CD4-positive, alpha-beta T cell treated with Interleukin-6 at 100 ng/mL for 8 hours (primary cell): ENCODE measurements at places on chromosomes 6 and 20.

GRCh38 chr20:19880256-19881079, 122.4 kb downstream of the RIN2 start:
- DNase-seq, result no peak

- no peak for DNase-seq
These were observed 14.7 kb downstream of the CLDN20 start for GRCh38 chr6:155278319-155279049.

- DNase-seq, result no peak
These were observed 109.2 kb upstream of the PHACTR3 start for GRCh38 chr20:59495166-59495565.

GRCh38 chr6:167825332-167826229, 1.1 kb upstream of the AFDN start:
- DNase-seq, result no peak

DNA sequence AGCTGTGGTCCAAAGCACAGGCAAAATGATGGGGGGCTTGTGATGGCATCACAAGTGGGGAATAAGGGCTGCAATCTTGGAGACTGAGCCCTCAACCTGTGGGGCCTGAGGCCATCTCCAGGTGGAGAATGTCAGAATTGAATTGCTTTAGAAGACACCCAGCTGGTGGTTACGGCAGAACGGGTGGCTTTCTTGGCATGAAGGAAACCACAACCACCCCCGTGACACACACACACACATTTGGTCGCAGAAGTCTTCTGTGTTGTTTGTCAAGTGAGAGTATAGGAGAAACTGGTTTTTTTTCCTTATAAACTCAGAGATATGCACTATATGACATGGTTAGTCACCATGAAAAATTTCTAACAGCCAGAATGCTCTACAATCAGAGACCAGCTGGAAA, 139.5 kb upstream of the CDH4 start:
- DNase-seq, result no peak

DNA sequence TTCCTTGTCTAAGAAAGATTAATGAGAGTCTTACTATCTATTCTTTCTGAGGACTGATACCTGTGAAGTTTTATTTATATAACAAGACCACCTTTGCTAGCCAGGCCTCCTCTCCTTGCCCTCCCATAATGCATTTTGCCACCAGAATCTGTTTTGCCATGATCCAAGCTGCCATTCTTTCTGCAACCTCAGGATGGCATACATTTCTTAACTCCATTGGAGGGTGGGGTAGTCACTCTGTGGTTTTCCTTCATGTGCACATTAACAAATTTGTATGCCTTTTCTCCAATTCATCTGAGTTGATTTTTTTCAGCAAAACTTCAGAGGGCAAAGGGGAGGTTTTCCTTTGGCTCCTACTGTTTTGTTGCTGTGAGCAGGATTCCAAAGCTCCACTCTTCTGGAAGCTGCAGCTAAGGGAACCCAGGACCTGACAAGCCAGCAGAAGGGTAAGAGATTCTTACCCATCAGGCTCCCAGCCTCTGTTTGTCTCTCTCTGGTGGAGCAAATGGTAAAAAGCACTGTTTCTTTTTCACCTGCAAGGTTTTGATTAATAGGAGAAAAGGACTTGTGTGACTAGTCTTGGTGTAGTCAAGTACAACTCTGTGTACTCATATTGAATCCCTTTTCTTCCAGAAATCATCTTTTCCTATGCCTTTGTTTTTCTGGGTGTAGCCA, 26.2 kb upstream of the ENPP4 start:
- DNase-seq, result no peak

GRCh38 chr6:68040780-68041179, 594.3 kb upstream of the ADGRB3 start:
- no peak for DNase-seq

DNA sequence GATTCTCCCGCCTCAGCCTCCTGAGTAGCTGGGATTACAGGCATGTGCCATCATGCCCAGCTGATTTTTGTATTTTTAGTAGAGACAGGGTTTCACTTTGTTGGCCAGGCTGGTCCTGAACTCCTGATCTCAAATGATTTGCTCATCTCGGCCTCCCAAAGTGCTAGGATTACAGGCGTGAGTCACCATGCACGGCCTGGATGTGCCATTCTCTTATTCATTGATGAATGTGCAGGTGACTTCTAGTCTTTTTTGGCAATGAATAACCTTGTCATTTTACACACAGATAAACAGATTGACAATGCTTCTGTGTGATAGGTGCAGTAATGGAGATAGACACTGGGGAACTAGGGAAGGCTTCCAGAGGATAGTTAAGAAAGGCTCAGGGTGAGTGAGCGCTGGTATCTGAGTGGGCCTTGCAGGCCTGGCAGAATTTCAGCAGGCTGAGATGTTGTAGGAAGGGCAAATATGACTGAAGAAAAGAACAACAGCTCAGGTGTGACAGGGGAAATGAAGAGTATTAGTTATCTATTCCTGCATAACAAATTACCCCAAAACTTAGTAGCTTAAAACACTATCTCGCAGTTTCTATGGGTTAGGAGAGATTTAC, 23.3 kb downstream of the PPARD start:
- DNase-seq, result no peak

GRCh38 chr6:37038292-37039198, 33.1 kb downstream of the FGD2 start:
- no peak for DNase-seq

DNA sequence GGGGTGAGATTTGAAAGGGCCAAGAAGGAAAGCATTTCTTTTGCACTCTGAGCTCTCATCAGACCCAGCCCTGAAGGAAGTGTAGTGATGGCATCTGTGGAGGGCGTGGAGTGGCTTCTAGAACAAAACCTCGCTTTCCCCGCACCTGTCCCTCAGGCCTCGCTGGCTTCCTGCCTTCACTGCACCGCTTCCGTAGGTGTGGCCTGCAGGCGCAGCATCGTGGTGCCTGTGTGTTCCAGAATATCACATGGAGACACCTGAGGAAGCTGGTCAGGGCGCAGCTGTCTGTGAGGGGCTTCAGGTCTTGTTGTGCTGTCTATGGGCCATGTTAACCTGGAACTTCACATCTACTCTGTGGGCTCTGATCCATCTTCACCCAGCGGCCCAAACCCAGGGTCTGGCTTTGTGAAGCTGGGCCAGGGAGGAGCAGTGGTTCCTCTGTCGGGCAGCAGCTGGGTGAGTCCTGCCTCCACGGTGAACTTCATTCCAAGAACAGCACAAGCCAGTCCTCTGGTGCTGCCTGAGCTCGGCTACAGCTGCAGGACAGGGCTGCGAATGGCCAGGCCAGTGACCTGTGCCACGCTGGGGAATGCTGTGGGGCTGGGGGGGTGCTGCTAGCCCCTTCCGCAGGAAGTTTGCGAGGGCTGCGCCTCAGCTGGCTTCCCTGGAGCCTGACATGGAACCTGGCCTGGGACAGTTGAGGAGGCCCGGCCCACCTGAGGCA, 40.9 kb downstream of the DSTN start:
- DNase-seq, result peak; percentile 83

DNA sequence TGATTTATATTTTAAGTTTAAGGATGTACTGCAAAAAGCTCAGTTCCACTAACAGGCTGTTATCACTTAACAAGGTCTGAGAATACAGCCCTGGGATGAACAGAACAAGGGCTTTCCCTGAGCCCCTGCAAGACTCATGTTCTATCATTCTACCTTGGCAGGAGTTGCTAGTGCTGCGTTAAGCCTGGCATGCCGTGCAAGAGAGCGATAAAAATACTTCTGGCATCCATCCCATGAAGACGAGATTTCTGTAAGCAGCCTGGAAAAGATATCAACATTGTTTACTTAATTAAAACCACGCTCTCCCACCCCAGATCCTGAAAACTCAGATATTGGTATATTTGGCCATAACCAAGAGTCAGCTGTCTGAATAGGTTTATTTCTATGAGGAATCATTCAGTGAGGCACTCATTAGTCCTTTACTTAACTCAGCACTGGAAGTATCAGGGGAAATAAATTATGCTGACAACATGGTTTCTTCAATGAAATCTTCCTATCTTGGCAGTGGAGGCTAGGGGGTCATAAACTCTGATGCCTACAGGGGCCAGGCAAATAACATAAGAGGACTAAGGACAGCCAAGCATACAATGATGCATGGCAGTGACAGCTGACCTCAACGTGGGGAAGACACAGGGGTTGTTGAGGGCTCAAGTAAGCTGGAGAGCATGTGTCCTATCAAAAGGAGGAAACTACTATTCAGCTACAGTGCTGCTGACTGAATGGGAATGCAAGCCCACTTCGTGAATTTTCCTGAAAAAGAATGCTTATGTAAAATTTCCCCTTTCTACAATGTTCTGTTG, 37.6 kb upstream of the LYRM2 start:
- DNase-seq, result no peak

GRCh38 chr6:3119040-3119723, 671 bp downstream of the BPHL start:
- DNase-seq, result no peak

- no peak for DNase-seq
These were observed 5.5 kb upstream of the PROCR start for GRCh38 chr20:35166242-35166830.

GRCh38 chr6:72620871-72621290, 983 bp upstream of the KCNQ5 start:
- peak; percentile 2 for DNase-seq

GRCh38 chr6:96967957-96968871, 43.7 kb downstream of the KLHL32 start:
- DNase-seq, result no peak

DNA sequence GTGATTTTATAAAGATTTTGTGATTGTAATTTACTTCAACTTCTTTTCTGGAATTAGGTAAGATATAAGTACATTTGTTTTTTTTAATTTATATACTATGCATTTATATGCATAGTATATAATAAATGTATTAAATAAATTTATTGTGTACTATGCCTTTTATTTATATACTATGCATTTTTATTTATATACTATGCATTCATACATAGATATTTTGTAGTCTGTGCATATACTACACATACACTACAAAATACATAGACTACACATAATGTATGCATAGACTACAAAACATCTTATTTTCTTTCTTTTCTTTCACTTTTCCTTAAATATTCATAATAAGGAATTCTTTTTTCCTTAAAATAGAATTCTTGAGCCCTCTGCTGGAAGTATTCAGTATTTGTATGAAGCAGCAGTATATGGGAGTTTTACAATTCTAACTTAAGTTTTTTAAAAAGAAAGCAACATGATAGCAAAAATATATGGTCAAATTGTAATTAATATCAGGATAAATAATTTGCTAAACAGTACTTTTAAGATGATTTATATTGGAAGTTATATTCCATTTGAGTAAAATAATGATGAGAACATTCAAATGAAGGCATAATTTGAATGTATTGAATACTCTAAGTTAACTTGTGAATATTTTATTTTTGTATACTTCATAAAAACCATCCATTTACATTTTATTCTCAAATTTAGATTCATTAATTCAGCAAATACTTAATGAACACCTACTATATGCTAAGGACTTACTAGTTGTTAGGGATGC, 129.3 kb downstream of the KLHL32 start:
- no peak for DNase-seq
